CD4-positive, alpha-beta T cell treated with Interleukin-15 for 1 hour (primary cell): ENCODE measurements at places on chromosomes 1 and 21.

GRCh38 chr1:232443372-232443771 is 186.6 kb downstream of the SIPA1L2 start:
- no peak for DNase-seq

GRCh38 chr1:57158604-57158998 is 192.8 kb upstream of the C8B start:
- DNase-seq = no peak

DNA sequence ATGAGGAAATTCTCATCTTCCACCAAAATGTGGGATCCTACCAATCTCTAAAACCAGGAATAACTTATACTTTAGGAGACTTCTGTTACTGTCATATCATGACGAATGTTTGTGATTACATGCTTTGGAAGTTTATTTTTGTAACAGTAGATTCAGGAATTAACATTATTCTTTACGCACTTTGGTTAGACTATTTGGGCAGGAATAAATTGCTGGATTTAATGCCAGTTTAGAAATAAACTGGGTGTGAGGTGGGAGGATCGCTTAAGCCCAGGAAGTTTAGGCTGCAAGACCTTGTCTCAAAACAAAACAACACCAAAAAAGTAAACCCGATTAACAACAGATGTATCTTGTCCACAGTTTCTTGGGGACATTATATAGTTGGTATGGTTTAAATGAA is 52.1 kb downstream of the MIGA1 start:
- no peak for DNase-seq

DNA sequence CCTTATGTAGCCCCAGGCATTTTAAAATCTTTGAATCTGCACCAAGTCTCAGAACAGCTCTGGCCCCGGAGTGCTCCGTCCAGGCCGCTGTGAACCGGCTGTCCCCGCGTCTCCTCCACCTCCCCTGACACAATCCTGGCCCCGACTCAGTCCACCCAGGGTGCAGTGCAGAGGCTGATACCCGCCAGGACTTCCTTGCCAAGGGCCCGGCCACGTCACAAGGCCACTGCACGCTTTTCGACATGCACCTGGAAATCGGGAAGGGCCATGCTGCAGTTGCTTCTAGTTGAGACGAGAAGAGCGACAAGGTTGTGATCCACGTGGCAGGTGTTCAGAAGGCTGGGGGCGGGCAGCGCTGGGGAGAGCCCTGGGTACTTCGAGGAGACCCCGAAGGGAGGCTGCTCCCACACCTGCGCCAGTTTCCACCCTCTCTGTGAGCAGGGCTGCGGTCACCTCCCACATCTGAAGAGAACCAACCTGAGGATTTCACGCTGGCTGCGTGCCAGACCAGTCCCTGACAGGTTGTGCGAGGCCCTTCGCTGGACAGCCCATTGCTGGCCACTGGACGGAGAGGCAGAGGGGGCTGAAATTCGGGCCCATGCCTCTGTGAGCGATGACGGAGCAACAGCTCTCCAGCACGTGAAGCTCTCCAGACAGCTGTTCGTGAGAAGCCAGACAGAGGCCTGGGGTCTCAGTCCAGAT is 6.7 kb downstream of the VWA1 start:
- DNase-seq = no peak

DNA sequence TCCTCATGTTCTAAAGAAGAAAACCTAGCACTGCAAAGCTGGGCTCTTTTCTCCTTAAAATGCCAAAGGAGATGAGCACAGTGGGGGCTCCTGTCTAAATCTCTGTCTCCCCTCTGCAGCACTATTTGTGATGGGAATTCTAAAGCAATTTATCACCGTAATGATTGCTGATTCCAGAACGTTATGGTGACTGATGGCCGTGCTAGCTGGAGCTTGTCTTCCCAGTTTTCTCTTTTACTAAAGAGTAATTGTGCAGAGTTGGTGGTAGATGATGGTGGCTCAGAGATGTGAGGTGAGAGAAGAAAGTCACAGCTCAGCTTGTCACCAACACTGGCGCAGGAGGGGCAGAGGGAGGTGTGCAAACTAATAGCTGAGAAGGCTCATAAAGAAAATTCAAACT is 60.7 kb upstream of the ATP2B4 start:
- no peak for DNase-seq

GRCh38 chr1:29232387-29232786 is 1.7 kb upstream of the MECR start:
- DNase-seq = no peak

DNA sequence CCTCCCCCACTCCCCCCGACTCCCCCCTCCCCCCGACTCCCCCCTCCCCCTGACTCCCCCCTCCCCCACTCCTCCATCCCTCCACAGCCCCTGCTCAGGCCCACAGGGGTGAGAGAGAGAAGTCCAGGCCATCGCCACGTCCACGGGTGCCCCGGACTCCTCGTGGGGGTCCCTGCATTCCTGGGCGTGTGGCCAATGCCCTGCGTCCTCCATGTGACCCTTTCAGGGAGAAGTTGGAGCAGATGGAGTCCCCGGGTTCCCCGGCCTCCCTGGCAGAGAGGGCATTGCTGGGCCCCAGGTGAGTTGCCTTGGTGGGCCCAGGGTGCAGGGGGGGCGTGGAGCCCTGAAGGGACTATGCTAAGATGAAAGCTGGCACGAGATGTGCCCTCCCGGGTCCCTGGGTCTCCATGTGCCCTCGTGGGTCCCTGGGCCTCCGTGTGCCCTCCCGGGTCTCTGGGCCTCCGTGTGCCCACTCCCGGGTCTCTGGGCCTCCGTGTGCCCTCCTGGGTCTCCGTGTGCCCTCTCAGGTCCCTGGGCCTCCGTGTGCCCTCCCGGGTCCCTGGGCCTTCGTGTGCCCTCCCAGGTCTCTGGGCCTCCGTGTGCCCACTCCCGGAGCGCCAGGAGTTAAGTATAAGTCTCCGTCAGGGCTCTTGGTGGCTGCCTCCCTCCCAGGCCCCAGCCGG is 52.0 kb downstream of the SLC19A1 start:
- no peak for DNase-seq

- no peak for DNase-seq
Observed at GRCh38 chr1:197467881-197468280, 199.8 kb downstream of the CRB1 start.

DNA sequence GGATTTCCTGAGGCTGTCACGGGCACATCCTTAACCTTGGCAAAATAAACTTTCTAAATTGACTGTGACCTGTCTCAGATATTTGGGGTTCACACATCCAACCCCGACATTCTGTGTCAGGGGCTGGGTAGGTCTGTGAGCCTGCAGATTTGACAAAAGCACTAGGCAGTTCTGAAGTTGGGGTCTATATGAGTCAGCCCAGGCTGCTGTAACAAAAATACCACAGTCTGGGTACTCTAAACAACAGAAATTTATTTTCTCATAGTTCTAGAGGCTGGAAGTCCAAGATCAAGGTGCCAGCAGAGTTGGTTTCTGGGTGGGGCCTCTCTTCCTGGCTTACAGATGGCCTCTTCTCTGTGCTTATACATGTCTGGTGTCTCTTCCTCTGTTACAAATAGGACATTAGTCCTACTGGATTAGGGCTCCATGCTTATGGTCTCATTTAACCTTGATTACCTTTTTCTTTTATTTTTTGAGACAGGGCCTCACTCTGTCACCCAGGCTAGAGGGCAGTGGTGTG is 3.0 kb upstream of the CPLANE2 start:
- no peak for DNase-seq

DNA sequence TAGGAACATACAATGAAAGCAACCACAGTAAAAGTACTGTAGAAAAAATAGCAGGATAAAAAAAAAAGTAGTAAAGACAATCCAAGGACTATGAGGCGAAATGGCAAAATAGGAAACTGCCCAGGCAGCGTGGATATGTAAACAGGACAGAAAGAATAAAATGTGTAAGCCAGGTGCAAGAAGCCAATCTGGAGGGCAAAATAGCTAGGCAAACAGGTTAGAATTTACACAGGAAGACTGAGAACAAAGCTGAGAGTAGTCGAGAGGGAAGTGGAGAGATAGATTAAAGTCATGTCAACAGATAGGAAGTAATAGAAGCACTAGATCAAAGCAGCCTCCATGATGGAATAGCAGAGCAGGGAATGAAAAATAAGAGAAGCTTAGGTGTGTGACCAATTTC is 124.2 kb upstream of the B3GALT2 start:
- DNase-seq = no peak

DNA sequence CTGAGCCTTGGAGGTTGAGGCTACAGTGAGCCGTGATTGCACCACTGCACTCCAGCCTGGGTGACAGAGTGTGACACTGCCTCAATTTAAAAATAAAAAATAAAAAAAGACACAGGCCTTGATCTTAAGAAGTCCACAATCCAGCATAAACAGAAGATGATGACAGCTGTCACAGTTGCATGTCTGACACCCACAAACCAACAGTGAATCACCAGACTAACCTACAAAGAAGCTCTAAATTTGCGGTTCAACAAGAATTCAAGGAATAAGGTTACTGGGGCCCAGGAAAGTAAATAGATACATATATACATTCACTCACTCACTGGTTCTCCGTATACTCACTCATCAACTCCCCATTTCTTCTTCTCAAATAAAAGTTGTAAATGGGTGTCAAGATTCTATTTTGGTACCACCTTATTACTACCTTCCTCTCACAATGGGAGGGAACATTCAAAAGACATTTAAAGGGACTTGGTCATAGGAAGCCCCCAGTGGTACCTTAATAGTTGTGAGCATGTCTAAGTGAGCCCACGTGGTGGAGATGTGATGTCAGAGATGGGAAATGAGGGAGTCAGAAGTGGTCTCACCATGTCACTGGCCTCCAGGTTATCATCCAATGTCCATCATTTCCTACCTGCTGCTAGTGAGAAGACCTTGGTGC is 66.9 kb upstream of the PRDX6 start:
- no peak for DNase-seq

GRCh38 chr21:39377444-39378050 is 28.7 kb upstream of the HMGN1 start:
- DNase-seq = no peak

DNA sequence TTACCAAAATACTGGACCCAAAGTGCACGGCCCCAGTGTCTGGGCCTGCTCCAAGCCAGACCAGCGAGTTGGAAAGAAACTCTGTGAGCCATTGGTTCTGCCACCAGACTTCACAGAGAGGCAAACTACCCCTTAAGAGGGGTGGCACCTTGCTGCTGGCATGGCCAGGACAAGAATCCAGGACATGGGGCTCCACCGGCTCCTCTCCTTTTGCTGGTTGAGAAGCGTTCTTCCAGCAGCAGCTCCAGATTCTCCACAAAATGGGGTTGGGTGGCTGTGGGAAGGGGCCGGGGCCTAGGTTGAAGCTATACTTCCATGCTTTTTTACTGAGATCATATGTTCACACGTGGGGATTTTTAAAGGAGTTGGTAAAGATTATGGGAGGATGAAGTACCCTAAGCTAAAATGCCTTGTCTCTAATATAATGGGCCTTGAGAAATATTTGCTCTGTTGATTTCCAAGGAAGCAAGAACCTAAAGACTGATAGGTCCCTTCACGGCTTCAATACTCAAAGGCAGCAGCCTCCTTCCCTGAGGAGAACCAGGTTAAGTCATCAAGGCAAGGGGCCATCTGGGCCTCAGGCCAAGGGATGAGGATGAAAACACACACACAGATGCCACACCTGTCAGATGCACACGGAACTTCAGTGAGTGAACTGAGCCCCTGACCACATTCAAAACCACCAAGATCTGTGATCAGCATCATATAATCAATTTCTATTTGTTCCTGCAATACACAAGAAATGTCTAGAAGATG is 3.1 kb downstream of the C1orf198 start:
- no peak for DNase-seq

DNA sequence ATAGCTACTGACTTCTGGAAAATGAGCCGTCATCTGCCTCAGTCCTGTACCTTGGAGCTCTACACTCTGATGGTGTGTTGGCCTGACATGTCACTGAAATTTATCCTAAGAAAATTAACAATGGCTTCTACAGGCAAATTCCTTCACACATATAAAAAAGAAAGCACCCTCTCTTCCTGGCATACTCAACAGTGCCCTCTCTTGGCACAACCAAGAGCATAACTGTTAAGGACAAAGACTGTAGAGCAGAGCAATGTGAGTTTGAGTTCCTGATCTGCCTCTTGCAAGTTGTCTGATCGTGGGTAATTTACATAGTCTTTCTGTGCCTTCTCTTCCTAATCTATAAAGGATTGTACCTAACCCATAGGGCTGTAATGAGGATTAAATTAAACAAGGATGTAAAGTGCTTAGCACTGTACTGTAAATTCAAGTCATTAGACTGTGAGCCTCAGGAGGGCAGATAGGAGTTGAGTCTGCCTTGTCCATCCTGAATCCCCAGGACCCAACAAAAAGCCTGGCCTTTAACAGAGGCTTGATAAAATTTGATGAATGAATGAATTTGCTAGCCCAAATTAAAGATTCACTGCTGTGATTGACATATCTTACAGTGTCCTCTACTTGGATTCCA is 83.5 kb downstream of the SYF2 start:
- peak; percentile 34 for DNase-seq

GRCh38 chr21:44405091-44405947 is 50.0 kb upstream of the LRRC3 start:
- no peak for DNase-seq

DNA sequence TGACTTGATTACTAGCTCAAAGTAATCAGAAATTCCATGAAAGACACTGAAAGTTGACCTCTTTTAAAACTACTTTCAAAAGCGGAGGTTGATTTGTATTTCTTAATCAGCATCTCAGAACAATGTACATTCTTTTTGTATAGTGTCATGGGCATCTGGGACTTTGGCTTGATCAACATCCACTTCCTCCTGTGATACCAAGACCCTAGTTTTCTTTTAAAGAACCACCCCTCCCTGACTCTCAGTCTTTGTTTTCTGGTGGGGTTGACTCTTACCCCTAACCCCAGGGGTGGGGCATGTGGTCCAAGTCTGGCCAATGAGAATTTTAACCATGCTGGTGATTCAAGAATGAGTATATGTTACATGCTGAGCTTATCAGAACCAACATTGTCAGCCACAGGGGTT is 21.7 kb upstream of the IRF2BP2 start:
- DNase-seq = no peak

DNA sequence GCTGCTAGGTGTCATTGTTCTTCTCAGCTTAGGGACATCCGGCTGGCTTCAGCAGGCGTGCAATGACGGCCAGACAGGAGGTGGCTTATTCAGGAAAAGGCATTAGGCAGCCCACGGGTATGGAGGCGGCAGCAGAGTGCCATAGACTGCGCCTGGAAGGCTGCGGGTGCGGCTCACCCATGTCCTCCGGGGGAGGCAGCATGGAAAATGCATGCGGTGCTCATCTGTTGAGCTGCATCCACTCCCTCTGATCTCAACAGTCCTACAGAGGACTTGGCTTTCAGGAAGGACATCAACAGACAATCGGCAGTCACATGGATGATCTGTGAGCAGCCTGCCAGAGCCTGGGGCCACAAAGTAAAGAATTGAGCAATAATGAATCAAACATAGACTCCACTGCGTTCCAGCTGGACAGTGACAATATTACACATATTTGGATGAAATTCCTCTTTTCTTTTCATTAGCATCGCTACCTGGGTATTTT is 42.9 kb downstream of the UMODL1 start:
- DNase-seq = no peak

GRCh38 chr21:27515676-27516075 is 548.8 kb upstream of the ADAMTS5 start:
- no peak for DNase-seq

GRCh38 chr1:91757763-91758460 is 128.0 kb downstream of the TGFBR3 start:
- no peak for DNase-seq

- peak; percentile 86 for DNase-seq
Observed at GRCh38 chr1:226738995-226739695, at the start of gene ITPKB. ITPKB (minus strand) TSS chr1:226739282; CDS start chr1:226737458, 1,824 bp downstream.

- peak; percentile 45 for DNase-seq
Observed at GRCh38 chr1:110053552-110054428, 16.7 kb downstream of the ALX3 start.
